ENCODE measurements at places on chromosomes 4 and X.

DNA sequence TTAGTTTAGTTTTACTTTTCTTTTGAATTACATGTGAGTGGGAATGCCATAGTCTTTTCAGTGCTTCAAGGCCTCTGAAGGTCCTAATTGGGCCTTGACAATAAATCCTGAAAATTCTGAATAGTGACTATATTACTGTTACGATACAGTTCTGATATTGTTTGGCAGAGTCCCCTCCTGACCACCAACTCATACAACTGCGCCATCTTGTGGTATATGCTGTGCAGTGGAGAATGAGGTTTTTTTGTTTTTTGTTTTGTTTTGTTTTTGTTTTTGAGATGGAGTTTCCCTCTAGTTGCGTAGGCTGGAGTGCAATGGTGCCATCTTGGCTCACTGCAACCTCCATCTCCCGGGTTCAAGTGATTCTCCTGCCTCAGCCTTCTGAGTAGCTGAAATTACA, 56.6 kb upstream of the CHRDL1 start:
- no peak overlapping the region for H3K27ac ChIP-seq
- DNase-seq: no peak
- H3K36me3 ChIP-seq: no peaks in the 10 kb centered on the region
- H3K27me3 ChIP-seq: no peaks in the 10 kb centered on the region
- H3K4me3 ChIP-seq: no peak overlapping the region

GRCh38 chr4:1475277-1476139, 69.3 kb upstream of the NKX1-1 start:
- no peaks in the 10 kb centered on the region for H3K4me1 ChIP-seq
- no peaks in the 10 kb centered on the region for H3K27me3 ChIP-seq
- H3K4me3 ChIP-seq: no peak overlapping the region
- no peaks in the 10 kb centered on the region for H3K36me3 ChIP-seq
- DNase-seq: no peak

DNA sequence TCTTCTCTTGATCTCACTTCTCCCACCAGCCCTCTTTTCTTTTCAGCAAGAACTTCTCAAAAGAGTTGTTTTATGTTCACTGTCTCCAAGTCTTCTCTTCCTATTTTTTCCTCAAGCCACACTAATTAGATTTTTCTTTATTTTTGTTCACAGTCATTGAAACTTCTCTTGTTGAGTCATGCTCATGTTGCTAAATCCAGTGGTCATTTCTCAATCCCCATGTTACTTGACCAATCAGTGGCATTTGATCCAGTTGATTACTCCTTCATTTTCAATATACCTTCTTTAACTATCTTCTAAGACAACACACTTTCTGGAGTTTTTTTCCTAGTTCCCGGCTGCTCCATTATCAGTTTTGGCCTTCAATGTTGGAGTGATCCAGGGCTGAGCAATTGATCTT, 103.1 kb upstream of the LSM6 start:
- no peaks in the 10 kb centered on the region for H3K36me3 ChIP-seq
- no peak overlapping the region for H3K4me3 ChIP-seq
- H3K4me1 ChIP-seq: no peaks in the 10 kb centered on the region
- DNase-seq: no peak

DNA sequence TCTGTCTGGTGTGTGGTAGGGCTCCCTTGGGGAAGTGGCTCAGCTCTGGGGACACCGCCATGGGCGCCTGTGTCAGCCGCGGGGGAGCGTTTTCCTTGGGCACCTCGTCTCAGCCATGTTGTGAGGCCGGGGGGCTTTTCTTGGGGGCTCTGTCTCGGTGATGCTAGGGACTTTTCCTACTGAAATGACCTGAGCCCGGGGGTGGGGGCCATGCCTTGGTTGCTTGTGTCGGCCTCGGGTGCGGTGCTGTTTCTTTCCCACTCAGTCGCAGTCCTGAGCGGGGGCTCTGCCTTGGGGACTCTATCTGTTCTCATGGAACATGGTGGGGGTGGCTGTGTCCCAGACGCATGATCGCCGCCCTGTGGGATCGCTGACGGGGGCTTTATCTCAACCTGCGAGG, 356 bp downstream of the CT45A1 start:
- no peak overlapping the region for H3K27ac ChIP-seq
- H3K4me3 ChIP-seq: no peak overlapping the region
- H3K4me1 ChIP-seq: no peaks in the 10 kb centered on the region

GRCh38 chr4:185685804-185686203, 126.2 kb downstream of the SORBS2 start:
- H3K27ac ChIP-seq: no peak overlapping the region
- H3K4me3 ChIP-seq: no peak overlapping the region
- H3K4me1 ChIP-seq: peaks cover 8% of the 10 kb centered on the region
- DNase-seq: no peak

- no peaks in the 10 kb centered on the region for H3K27me3 ChIP-seq
- no peaks in the 10 kb centered on the region for H3K36me3 ChIP-seq
- no peak overlapping the region for H3K4me3 ChIP-seq
- H3K27ac ChIP-seq: no peak overlapping the region
- no peaks in the 10 kb centered on the region for H3K4me1 ChIP-seq
Measured at GRCh38 chr4:833731-834367, 7.9 kb upstream of the CPLX1 start.

GRCh38 chrX:68945603-68946228, 116.9 kb downstream of the EFNB1 start:
- no peaks in the 10 kb centered on the region for H3K36me3 ChIP-seq
- H3K4me1 ChIP-seq: peaks cover 9% of the 10 kb centered on the region
- H3K27me3 ChIP-seq: no peaks in the 10 kb centered on the region
- peak; percentile 54 for DNase-seq

DNA sequence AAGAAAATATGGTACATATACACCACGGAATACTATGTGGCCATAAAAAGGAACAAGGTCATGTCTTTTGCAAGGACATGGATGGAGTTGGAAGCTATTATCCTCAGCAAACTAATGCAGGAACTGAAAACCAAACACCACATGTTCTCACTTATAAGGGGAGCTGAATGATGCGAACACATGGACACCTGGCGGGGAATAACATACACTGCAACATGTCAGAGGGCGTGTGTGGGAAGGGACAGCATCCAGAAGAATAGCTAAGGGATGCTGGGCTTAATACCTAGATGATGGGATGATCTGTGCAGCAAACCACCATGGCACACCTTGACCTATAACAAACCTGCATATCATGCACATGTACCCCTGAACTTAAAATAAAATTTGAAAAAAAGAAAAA, 19.5 kb upstream of the CNKSR2 start:
- DNase-seq: no peak
- H3K4me1 ChIP-seq: no peaks in the 10 kb centered on the region
- no peak overlapping the region for H3K27ac ChIP-seq
- no peaks in the 10 kb centered on the region for H3K36me3 ChIP-seq
- no peak overlapping the region for H3K4me3 ChIP-seq
- no peaks in the 10 kb centered on the region for H3K27me3 ChIP-seq

GRCh38 chr4:91795947-91796346, 507.8 kb upstream of the GRID2 start:
- no peak overlapping the region for H3K27ac ChIP-seq
- no peak overlapping the region for H3K4me3 ChIP-seq
- no peaks in the 10 kb centered on the region for H3K4me1 ChIP-seq
- DNase-seq: no peak

DNA sequence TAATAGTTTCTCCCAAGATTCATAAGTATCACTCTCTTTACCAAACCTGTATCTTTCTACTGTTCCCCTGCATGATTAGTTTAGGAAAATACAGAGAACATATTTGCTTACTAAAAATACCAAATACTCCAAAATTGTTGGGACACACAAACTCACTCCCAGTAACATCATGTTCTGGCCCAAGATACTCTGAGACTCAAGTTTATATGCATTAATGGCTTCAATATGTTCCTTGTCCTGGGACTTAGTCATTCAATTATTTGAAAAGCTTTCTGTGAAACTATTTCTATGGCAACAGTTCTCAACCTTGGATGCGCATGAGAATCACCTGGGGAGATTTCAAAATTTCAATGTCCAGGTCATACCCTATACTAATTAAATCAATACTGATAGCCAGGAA, 138.9 kb upstream of the PTCHD1 start:
- H3K4me1 ChIP-seq: no peaks in the 10 kb centered on the region
- no peaks in the 10 kb centered on the region for H3K36me3 ChIP-seq
- no peaks in the 10 kb centered on the region for H3K27me3 ChIP-seq
- no peak overlapping the region for H3K4me3 ChIP-seq
- DNase-seq: no peak

- peaks cover 11% of the 10 kb centered on the region for H3K27me3 ChIP-seq
- no peak overlapping the region for H3K4me3 ChIP-seq
- no peak overlapping the region for H3K27ac ChIP-seq
- H3K4me1 ChIP-seq: no peaks in the 10 kb centered on the region
- no peak for DNase-seq
- H3K36me3 ChIP-seq: no peaks in the 10 kb centered on the region
Measured at GRCh38 chr4:182928061-182928460, 10.9 kb upstream of the DCTD start.

GRCh38 chrX:12139934-12140611, 1.8 kb downstream of the FRMPD4 start:
- H3K27ac ChIP-seq: no peak overlapping the region
- H3K36me3 ChIP-seq: no peaks in the 10 kb centered on the region
- peaks cover 32% of the 10 kb centered on the region for H3K27me3 ChIP-seq
- no peaks in the 10 kb centered on the region for H3K4me1 ChIP-seq
- no peak overlapping the region for H3K4me3 ChIP-seq

DNA sequence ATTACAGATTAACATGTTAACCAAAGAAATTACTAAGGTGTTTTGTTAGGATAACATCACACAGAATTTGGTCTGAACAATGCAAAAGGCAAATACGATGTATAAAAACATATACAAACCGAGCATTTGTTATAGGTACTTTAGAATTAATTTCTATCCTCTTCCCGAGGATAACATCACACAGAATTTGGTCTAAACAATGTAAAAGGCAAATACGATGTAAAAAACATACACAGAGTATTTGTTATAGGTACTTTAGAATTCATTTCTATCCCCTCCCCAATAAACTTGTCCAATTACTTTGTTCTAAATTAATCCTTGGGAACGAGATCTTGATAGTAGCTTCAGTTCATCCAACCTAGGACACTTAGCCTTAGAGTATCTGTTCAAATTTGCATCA, 7.6 kb downstream of the HNRNPDL start:
- H3K27me3 ChIP-seq: no peaks in the 10 kb centered on the region
- peaks cover 24% of the 10 kb centered on the region for H3K4me1 ChIP-seq
- H3K36me3 ChIP-seq: peaks cover 44% of the 10 kb centered on the region
- no peak overlapping the region for H3K27ac ChIP-seq
- no peak overlapping the region for H3K4me3 ChIP-seq

GRCh38 chr4:159137176-159137575, 34.3 kb downstream of the RAPGEF2 start:
- no peak for DNase-seq
- peaks cover 13% of the 10 kb centered on the region for H3K4me1 ChIP-seq
- no peaks in the 10 kb centered on the region for H3K36me3 ChIP-seq
- no peak overlapping the region for H3K4me3 ChIP-seq
- H3K27me3 ChIP-seq: no peaks in the 10 kb centered on the region

DNA sequence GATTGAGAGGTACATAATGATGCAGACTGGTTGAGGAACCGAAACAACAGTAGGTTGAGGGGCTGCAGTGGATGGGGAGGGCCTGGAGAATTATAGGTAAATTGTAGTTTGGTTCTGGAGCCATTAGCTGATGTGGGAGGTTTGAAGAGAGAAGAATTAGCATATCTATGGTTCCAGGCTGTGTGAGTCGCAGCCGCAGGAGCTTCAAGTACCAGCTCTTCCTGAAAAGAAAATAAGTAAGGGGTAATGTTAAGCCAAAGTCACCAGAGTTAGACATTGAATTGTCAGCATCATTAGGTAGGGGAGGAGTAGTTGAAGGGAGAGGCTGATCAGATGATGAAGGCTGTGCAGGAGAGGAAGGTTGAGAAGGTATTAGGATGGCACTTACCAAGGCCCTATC, 29.5 kb downstream of the PF4 start:
- H3K4me1 ChIP-seq: no peaks in the 10 kb centered on the region
- H3K27me3 ChIP-seq: no peaks in the 10 kb centered on the region
- H3K36me3 ChIP-seq: no peaks in the 10 kb centered on the region
- H3K27ac ChIP-seq: no peak overlapping the region

GRCh38 chrX:50751091-50751490, 62.9 kb downstream of the SHROOM4 start:
- H3K27ac ChIP-seq: no peak overlapping the region
- no peaks in the 10 kb centered on the region for H3K36me3 ChIP-seq
- no peak overlapping the region for H3K4me3 ChIP-seq
- no peaks in the 10 kb centered on the region for H3K4me1 ChIP-seq
- H3K27me3 ChIP-seq: no peaks in the 10 kb centered on the region

- no peak overlapping the region for H3K4me3 ChIP-seq
- DNase-seq: no peak
- no peaks in the 10 kb centered on the region for H3K36me3 ChIP-seq
- H3K27ac ChIP-seq: no peak overlapping the region
- H3K4me1 ChIP-seq: no peaks in the 10 kb centered on the region
Measured at GRCh38 chr4:152727784-152728183, 48.0 kb upstream of the TMEM154 start.

Data from endothelial cell of umbilical vein (primary cell).